ENCODE measurements at places on chromosomes 5 and 9.

GRCh38 chr5:154758493-154758892 lies 3.3 kb downstream of the LARP1 start:
- peak; percentile 51 for DNase-seq

- DNase-seq: peak; percentile 88
Measured at GRCh38 chr5:37615184-37615583, 224.7 kb downstream of the GDNF start.

DNA sequence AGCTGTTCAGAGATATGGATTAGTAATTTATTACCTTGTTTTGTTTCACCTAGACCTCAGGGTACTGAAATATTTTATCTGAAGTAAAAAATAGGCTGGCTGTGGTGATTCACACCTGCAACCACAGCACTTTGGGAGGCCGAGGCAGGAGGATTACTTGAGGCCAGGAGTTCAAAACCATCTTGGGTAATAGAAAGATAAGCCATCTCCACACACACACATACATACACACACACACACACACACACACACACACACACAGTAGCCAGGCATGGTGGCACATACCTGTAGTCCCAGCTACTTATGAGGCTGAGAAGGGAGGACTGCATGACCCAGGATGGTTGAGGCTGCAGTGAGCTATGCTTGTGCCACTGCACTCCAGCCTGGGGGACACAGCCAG lies 3.7 kb downstream of the ANXA2R start:
- no peak for DNase-seq

DNA sequence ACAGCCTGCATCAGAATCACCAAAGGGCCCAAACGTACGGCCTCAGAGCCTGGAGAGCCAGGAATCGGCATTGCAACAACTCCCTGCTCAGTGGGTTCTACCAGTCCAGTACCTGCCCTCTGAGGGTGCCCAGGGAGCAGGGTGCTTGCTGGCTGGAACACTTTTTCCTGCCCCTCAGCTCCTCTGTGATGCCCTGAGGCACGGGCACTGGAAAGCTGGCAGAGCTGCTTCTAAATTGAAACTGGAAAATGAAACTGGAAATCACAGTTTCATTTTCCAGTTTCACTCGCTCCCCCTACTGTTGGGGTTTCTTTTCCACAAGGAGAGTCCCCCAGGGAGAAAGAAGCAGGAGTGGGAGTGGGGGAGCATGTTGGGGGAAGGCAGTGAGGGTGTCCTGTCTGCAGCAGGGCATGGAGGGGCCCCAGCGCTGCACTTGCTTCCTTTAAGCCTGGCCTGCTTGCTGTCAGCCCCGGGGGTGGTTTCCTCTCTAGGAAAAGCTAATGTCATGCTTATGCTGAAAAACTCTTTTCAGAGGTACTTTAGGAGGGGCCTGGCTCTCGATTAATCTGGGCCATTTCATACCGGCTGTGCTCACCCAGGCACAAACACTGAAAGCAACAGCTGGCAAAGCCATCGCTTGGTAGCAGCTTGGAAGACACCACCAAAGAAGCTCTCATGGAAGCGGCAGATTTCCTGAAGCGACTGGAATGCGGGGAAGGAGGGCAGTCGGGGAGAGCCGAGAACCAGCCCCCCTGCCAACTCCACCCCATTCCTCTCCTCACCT lies 26.2 kb downstream of the IRF1 start:
- DNase-seq: no peak

DNA sequence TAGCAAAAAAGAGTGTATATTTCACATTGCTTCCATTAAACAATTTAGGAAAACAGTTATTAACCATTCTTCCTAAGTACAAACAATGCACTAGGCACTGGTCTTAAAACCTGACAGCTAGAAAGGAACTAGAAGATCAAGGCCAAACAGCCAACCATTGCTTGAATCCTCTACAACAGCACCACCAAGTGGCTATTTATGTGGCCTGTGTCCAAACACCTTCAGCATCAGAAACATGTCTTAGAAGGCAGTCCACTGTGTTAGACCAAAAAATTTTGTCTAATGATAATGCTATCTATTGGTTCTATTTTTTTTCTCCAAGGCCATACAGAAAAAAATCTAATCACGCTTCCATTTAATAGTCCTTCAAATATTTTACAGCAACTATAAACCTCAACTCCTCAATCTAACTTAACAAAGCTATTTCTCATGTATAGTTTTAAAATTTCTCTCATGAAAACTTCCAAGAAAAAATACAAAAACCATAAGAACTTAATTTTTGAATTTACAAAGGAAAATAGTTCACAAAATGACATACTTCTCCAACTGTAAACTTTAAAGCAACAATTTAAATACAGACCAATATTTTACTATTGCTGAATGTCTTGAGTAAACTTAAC lies 36.1 kb downstream of the CAAP1 start:
- DNase-seq: no peak

DNA sequence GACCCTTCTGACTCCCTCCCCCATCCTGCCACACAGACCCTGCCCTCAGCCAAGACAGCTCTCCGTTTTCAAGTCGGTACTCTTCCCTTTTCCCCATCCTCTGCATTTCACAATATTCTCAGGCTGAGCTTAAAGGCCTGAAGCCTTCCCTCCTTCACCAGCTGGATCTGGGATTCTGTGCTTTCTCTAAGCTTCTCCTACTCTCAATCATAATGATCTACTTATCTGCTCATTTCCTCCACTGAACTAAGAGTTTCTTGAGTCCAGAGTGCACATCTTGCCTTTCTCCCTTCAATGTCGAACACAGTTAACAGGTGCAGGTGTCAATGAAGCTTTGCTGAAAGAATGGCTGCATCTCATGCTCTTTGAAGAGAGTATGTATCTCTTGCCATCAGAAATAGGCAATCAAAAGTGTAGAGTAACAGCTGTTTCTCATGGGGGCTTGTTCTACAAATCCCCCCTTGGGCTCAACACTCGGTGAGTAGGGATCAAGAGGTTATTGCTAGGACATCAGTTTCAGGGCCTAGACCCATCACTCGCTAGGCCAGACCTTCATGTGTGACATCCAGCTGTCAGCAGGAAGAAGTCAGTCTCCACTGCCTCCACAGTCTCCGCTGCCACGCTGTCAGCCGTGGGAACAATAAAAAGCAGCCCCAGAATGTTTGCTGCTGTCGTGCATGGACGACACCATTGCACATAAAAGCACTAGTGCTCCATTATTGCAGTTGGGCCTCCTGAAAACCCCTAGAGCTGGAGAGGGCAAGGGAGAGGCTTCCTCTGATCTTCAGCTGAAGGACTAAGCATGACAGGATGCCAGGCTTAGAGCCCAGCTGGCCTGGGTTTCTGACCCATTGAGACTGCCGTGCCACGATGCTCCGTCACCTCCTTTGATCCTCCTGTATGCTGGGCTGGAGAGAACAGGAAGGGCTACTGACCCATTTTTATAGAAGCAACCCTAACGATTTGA lies 23.7 kb downstream of the TRAF1 start:
- no peak for DNase-seq
